Motor neuron (in vitro differentiated cells): ENCODE measurements at places on chromosomes 16 and 17. TPM values are rescaled to one million over a fixed set of nuclear protein-coding genes. Genes with fewer than 3 reads are reported as not detected.

DNA sequence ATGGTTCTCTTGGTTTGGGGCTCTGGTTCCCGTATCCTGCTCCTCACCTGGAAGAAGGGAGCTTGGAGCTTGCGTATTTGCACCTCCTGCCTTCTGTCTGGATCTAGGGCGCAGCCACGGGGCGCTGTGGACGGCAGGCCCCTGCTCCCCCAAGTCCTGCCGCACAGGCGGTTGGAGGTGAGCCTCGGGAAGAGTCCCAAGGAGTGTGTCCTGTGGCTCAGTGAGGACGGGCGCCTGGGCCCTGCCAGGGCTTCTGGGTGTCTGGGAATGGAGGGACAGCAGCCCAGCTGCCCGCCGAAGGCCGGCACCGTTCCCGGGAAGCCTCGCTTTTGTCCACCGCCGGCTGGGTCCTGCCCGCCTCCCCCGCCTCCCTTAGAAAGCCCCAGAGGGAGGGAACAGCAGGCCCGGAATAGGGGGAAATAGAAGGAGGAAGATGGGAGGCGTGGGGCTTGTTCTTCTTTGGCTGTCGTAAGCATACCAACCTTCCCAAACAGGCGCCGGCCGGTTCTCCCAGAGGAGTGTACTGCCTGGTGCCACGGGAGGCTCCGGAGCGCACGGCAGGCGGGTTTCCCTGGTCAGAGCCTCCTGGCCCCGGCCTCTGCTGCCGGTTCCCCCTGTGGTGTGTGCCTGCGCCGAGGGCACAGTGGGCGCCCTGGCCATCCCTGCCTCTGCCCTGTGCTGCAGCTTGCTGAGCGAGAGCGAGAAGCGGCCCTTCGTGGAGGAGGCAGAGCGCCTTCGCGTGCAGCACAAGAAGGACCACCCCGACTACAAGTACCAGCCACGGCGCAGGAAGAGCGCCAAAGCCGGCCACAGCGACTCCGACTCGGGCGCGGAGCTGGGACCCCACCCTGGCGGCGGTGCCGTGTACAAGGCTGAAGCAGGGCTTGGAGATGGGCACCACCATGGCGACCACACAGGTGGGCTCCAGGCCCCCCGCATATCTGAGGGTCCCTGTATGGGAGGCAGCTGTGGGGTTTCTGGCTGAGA is 1.8 kb downstream of the SOX8 start:
- no peak for ATAC-seq

Gene CTU2
- 13.3 and 17.1 TPM in 2 replicates for total RNA-seq

GRCh38 chr17:17737961-17738894 is 57.0 kb downstream of the RAI1 start:
- peak; percentile 45 for ATAC-seq

- ATAC-seq, result no peak
Measured at GRCh38 chr17:72660274-72661115, 432.0 kb downstream of the SLC39A11 start.

Gene STX4
- 12.3 and 14.0 TPM in 2 replicates for total RNA-seq

Gene AIPL1
- total RNA-seq, result 0.05 and 0.08 TPM in 2 replicates

- ATAC-seq, result no peak
Measured at GRCh38 chr16:55506083-55506482, 2.8 kb upstream of the LPCAT2 start.

- ATAC-seq, result peak; percentile 14
Measured at GRCh38 chr16:4393240-4393600, 21.6 kb downstream of the VASN start.

Gene ANKFN1
- 0.35 and 0.64 TPM in 2 replicates for total RNA-seq

DNA sequence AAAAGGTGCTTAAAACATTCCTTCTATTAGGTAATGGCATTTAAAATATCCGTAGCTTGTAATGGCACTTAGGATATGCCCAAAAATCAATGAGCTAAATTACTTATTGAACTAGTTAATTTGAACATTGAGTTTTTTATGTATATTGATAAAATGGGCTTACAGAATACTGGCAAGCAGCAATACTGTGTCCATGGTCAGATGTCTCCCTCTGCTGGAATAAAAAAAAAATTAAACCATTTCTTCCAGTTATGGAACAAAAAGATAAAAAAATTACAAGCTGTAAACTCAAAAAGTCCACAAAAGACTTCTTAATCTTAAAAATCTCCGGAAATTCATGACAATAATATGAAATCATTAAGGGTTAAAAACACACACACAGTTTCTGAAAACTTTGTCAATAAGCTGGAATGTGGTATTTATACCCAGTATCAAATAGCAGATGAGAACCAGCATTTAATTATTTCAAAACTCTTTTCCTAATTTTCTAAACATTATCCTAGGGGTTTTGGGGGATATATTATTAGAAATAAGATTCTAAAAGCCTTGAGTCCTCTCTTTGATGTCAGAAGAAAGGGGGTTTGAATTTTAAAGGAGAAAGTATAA is 21.5 kb upstream of the PSMD7 start:
- ATAC-seq, result no peak

GRCh38 chr17:77210331-77210730 is 69.6 kb downstream of the SEC14L1 start:
- no peak for ATAC-seq

Gene MT1G
- 1.7 and 4.5 TPM in 2 replicates for total RNA-seq

GRCh38 chr17:50262001-50262794 is 12.1 kb upstream of the TMEM92 start:
- peak; percentile 12 for ATAC-seq

DNA sequence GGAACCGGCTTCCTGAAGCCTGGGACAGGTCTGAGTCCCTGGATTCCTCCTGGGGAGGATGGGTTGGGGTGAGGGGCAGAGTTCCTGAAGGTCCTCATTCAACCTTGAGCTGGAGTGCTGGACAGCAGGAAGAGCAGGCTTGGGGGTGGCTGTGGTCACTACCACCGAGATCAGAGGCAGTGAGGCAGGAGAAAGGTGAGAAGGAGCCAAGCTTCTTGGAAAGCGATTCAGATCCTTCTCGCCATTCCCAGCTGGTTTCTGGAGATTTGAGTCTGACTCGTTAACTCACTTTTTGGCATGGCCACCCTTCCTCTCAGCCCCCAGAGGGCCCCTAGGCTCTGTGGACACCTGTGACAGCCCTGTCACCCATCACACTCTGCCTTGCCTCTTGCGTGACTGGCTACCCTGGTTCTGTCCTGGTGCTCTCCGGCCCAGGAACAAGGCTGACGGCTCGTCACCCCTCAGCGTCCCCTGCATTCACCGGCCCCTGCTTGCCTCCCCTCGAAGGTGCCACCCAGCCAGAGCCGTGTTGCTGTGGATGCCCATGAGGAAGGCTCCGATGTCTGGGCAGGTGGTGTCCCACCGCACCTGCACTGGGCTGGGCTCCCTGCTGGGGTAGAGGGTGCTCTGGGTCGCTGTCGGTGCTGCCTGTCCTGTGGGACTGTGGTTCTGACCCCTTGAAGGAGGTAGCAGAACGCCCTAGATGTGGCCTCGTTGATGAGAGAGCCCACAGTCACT is 9.7 kb upstream of the TIMP2 start:
- ATAC-seq, result no peak

- no peak for ATAC-seq
Measured at GRCh38 chr17:17883801-17884200, 47.0 kb upstream of the SREBF1 start.

Gene MYOCD
- total RNA-seq, result 0.47 and 1.3 TPM in 2 replicates

Gene SLC4A1
- total RNA-seq, result 0.10 and 0.22 TPM in 2 replicates

- ATAC-seq, result no peak
Measured at GRCh38 chr17:45575126-45575885, 84.8 kb upstream of the PLEKHM1 start.

Gene CD7
- 0.83 and 0.96 TPM in 2 replicates for total RNA-seq

DNA sequence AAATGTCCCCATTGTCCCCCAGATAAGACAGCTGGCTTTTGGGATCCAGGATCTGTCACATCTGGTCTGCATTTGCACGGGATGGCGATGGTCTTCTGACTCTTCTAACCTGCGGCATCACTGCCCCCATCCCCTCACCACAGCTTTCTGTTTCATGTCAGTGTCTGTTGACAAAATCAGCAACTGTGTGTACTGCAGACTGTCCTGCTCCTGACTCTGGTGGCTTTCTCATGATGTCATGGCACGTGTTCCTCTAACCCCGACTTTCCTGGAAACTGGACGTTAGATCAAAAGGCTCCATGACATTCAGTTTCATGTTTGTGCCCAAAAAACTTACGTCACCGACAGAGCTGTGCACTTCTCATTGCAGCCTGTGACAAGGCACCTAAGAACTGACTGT is 30.1 kb upstream of the CPNE2 start:
- peak; percentile 50 for ATAC-seq

GRCh38 chr16:25750488-25751216 is 58.9 kb downstream of the HS3ST4 start:
- ATAC-seq, result peak; percentile 65

DNA sequence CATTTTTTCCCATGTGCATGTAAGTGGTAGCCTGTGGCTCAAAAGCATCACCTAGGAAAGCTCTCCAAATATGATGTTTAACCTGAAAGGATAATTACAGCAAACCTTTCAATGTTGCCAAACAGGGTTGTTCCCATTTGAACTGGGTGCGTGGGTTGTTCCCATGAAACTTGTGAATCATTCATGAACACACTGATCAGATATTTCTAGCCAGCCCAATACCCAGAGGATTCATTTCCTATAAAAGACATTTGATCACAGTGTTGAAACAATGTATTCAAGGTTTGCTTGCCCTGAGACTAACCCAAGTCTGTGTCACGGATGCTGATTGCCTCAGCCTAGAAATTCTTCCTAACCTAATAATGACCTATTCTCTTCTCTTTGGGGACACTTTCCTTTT is 12.9 kb downstream of the KRT39 start:
- no peak for ATAC-seq

- ATAC-seq, result no peak
Measured at GRCh38 chr17:6090253-6090652, 20.1 kb downstream of the WSCD1 start.

DNA sequence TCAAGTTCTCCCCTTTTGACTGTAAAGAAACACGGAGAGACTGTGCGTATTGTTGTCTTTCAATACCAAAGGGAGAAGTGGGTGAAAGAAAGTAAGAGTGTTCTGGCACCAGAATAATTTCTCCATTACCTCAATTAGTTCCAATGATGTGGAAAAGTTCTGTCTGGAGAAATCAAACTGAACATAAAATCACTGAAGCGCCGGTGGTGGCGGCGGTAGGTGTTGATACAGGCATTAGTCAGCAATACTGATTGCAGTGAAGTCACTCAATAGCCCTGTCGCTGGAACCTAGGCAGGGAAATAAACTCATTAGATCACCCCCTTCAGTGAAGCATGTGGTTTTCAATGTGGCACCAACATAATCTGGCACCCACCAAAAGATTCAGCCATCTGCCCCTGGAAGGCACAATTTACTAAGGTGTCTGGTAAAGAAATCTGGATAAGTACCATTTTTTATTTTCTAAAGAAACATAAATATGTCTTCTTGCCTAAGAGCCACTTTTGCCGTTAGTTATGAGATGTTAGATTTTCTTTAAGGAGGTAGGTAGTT is 274.2 kb upstream of the SOX9 start:
- ATAC-seq, result peak; percentile 56

Gene STX1B
- 0.45 and 1.2 TPM in 2 replicates for total RNA-seq

DNA sequence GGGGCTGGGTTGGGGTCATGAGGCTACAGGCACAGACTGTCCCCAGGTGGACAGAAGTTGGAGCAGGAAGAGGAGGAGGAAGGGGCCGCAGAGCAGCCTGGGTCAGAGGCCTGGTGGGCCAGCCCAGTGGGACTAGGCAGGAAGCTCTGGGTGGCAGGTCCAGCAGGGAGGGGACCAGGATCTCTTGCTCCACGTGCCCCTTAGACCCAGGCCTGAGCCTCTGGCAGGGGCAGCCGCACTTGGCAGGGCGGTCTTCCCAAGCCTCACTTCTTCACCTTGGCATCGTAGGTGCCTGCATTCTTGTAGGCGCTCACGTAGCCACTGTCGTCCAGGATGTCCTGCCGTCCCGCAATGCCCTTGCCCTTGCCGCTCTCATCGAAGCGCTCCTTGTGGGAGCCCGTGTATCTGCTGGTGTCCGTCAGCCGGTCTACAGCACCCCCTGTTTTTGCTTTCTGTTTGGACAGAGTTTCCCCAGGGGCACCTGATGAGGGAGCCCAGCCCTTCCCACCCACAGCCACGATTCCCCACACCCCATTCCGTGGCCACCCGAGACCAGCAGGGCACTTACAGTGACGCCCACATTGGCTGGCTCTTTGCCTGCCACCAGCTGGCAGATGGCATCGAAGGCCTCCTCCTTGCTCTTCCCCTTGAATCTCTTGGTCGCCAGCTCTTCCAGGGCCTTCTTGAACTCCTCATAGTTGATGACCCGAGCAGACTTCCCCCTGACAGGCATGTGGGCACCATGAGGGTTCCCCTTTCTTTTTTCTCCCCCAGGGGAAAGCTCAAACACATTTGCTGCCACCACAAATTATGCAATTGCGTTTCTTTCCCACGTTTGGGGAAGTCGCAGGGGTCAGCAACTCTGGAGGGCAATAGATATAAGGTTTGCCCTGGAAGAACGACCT is 3.1 kb downstream of the TPPP3 start:
- ATAC-seq, result no peak

DNA sequence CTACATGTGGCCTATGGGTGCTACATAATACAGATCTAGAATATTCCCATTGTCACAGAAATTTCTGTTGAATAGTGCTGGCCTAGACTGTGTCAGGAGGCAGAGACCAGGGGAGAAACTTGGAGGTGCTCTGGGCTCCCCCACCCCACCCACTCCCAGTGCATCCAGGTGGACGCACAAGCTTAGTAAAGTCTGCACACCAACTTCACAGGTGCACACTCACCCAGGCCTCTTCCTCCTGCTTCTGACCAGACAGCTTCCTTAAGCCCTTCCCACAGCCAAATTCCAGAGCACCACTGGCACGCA is 7.6 kb upstream of the CNP start:
- no peak for ATAC-seq

- no peak for ATAC-seq
Measured at GRCh38 chr16:51734220-51734619, 583.1 kb upstream of the SALL1 start.

Gene PRPSAP1
- total RNA-seq, result 50.7 and 57.2 TPM in 2 replicates

- no peak for ATAC-seq
Measured at GRCh38 chr17:4406386-4406785, 27.4 kb upstream of the SPNS3 start.

Gene ADAMTS18
- 1.0 and 2.5 TPM in 2 replicates for total RNA-seq

DNA sequence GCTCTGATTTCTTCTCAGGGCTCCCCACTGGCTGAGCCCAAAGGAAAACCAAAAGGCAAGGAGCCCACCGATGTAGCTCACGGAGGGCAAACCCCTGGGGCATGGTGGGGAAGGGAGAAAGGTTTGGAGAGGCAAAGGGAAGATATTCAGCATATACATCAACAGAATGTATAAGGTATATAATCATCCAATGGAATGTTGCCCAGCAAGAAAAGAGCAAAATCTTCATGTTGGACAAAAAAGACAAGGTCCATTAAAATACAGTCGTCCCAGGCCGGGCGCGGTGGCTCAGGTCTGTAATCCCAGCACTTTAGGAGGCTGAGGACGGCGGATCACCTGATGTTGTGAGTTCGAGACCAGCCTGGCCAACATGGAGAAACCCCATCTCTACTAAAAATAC is 1.6 kb downstream of the CPPED1 start:
- ATAC-seq, result no peak

Gene LGALS3BP
- total RNA-seq, result 39.3 and 41.4 TPM in 2 replicates

GRCh38 chr16:71564335-71564967 is 12.4 kb downstream of the TAT start:
- ATAC-seq, result peak; percentile 7

Gene TVP23A
- total RNA-seq, result 5.0 and 5.1 TPM in 2 replicates

- no peak for ATAC-seq
Measured at GRCh38 chr17:57785022-57785421, 39.9 kb upstream of the CCDC182 start.

- peak; percentile 54 for ATAC-seq
Measured at GRCh38 chr16:66354034-66354909, 12.2 kb upstream of the CDH5 start.
